Foreskin keratinocyte (primary cell): ENCODE measurements at places on chromosomes 7 and 10. TPM values are rescaled to one million over a fixed set of nuclear protein-coding genes. Genes with fewer than 3 reads are reported as not detected.
A peak's percentile ranks its signal among the peaks of the same experiment; 100 is the strongest.

- DNase-seq, result no peak
These were observed 85.3 kb downstream of the FAM241B start for GRCh38 chr10:69715156-69715898.

DNA sequence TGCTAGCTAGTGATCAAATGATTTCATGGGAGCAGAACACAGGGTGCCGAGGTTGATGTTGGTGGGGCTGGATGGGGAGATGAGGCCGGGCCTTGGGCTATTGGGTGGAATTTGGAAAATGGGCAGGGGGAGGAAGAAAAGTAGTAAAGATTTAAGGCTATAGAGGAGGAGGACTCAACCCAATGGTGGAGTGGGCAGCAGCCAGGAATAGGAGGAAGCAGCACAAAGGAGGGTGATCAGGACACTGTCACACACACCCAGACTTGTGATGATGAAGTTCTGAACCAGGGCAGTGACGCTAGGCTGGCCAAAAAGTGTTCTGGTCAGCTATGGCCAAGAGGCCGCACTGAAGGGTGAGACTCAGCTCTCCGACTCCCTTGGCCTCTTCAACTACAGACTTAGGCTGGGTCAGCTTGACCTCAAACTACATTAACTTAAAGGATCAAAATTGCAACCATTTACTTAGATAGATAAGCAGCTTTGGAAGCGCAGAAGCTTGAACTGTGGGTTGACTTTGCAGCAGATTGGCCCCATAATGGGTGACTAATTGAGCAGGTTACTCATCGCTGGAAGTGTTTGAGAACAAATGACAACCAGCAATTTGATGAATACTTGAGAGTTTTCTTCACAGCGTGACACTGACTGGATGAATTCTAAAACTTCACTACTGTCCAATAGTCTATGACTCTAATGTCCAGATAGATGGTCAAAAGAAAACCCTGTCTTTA is 29.4 kb upstream of the GPR26 start:
- DNase-seq, result no peak

GRCh38 chr7:137421366-137421765 is 77.8 kb upstream of the PTN start:
- DNase-seq, result no peak

- no peak for DNase-seq
These were observed 143.2 kb downstream of the GRK5 start for GRCh38 chr10:119350502-119351097.

DNA sequence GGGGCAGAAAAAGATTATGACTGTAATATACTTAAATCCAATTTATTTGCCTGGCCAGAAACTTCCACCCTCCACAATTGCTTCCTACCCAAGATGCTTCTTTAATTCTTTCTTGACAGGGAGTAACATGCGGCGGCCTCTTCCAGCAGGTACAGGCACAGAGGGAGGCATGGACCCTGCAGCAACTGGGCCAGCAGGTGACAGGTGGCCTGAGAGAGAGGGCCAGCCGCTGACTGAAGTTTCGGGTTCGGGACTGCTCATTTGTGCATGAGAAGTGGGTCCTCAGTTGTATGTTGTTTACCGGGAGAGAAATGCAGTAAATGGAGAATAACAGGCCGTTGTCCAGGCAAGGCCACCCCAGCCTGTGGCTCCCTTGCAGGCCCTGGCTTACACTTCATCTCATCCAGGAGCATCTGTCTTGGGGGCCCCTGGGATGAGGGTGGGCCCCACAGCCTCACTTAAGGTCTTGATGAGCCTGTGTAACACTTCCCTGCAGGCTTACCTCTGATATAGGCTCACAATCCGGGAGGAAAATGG is 72.5 kb downstream of the C10orf143 start:
- DNase-seq, result no peak

DNA sequence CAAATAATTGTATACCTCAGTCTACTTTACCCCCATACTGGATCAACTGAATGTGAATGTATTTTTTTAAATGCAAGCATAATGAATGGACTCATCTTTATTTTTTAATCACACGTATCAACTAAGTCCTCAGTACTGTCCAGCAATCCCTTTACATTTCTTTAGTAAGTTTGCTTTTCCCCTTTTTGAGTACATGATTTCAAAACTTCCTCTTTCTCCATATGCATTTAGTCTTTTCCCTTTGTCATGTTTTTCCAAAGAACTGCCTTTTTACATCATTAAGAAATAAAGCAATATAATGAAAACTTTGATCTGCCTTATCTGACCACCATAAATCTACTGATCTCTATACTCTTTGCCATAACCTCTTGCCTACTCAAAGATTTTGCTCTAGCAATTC is 182.5 kb upstream of the AKR1E2 start:
- no peak for DNase-seq

DNA sequence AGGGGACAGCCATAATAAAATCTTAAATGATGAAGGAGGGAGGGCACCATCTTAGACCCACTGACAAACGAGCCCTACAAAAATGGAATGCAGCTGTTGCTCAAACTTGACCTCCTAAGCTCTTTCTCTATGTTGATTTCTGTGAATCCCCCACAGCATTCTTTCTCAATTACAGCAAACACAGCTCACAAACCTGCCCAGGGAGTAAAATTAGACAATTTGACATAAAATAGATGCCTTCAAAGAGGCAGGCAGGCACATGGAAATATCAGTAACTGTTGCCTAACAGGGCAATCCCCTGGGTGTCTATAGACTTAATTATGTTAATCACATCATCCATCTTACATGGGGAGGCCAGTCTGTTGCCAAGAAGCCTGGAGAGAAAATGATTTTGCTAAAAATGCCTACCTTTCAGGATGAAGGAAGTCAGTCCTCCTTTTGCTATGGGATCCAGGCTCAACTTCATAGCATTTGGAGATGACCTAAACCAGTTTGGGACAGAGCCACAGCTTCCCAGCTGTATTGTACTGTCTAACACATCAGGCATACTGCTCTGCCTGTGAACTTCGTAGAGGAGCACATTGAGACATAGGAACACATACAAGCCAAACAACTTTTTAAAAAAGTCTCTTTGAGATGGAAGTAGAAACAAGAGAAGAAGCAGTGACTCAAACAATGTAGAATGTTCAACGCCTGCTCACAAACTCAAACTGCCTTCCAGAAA is 1177.4 kb downstream of the SORCS1 start:
- DNase-seq, result no peak

DNA sequence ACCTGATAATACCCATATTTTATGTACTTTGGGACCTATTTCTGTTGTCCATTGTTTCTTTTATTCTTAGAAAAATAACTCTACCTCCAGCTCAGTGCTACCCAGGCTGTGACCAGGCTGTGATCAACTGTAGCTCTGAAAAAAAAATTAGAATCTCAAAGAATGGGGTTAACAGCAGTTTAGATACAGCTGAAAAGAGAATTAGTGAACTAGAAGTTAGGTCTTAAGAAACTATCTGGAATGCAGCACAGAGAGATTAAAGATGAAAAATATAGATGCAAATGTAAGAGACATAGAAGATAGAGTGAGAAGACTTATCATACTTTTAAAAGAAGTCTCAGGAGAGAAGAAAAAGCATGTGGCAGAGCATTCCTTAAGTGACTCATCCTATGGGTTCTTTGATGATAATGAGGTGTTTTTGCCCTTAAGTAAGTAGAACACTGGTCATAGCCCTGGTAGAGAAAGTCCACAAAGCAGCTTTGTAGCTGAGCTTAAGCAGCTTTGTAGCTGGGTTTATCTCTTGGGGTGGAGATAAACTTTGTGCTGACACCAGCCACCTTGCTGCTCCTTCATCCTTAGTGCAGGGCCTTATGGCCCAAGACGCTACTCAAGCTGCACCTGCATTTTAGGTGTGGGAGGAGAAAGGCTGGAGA is 27.3 kb upstream of the SFRP5 start:
- peak; percentile 21 for DNase-seq

DNA sequence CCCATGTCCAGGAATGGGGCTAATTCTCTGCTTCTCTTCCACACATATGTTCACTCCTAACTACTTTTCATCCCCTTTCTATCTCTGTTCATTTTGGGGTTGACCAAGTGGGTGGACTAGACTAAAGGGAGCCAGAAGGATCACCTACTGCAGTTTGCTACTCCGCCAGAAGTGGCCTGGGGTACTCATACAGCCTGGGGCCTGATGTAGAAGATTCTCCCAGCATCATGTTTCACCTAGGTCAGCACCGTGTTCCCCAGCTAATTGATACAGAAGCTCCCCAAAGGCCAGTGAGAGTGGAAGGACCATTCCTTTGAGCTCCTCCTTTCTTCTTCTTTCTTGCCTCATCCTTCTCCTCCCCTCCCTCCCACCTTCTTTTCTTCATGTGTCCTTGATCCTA is 19.6 kb upstream of the IFRD1 start:
- DNase-seq, result no peak

- no peak for DNase-seq
These were observed 55.7 kb upstream of the OGDHL start for GRCh38 chr10:49817845-49818244.

DNA sequence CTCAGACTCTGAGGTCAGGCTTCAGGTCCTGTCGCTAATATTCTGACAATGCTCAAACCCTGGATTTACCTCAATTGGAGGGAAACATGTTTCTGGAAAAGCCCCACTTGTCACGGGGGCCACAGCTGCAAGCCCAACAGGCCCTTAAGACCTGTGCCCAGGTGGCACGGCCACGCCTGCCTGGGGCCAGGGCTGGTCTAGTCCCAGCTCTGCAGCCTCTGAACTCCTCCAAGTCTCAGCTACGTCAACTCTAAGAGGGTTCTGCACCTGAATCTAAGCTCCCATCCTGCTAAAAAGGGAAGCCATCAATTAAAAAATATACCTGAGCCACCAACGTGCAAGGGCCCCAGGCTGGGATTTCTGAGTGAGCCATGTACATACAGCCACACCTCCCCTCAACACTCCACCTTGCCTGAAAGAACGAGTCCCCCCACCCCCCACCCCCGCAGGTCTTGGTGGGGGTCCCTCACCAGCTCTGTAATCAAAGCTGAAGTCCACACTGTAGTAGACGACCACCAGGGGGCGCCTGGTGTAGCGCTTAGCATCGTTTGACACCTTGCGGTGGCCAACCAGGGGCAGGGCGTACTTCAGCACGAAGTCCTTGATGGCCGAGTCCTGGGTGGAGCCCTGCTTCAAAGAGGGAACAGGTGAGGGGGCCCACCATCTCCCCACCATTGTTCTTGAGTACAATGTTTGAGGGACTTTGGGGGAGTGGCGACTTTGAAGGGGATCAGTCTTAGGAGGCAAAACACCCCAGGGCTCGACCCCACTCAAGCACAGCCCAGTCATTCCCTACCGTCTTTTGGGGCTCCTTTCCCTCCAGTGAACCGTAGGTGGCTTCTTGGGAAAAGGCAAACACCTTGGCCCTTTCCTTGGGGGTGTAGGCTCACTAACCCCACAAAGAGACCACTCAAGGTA is 22.6 kb downstream of the PDIA4 start:
- no peak for DNase-seq

DNA sequence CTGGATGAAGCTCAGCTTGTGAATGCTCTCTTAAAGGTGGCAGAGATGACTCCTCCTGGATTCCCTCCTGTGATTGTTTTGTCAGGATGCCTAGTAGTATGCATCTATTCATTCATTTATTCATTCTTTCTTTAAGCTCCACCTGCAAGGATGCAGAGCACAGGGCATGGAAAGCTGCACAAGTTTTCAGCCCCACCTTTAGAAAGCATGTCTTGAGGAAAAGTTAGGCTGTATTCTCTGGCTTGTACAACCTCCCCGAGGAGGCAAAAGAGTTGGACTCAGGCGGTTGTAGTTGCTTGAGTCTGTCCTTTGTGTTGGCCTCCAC is 22.4 kb downstream of the ARID5B start:
- DNase-seq, result no peak

The RARRES2 gene
- not detected in 2 replicates for total RNA-seq

The SND1 gene
- total RNA-seq, result 188 and 213 TPM in 2 replicates

The CCL24 gene
- not detected in 2 replicates for total RNA-seq
